SJSA1 (cell line): ENCODE measurements at places on chromosomes 12 and 14. TPM values are rescaled to one million over a fixed set of nuclear protein-coding genes. Genes with fewer than 3 reads are reported as not detected.

The GZMH gene
- total RNA-seq = not detected in 2 replicates

The RALGAPA1 gene
- total RNA-seq = 19.9 and 23.0 TPM in 2 replicates

The LHX5 gene
- not detected in 2 replicates for total RNA-seq

DNA sequence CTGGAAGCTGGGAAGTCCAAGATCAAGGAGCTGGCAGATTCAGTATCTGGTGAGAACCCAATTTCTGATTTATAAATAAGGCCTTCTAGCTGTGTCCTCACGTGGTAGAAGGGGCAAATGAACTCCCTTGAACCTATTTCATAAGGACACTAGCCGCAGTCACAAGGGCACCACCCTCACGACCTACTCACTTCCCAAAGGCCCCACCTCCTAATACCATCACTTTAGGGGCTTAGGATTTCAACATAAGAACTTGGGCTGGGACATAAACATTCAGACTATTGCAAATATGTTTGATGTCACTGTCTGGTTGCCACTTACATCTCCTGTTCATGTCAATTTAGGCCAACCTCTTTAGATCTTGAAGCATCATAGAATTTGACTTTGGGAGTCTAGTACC is 10.8 kb upstream of the CNIH1 start:
- no peak overlapping the region for H3K4me3 ChIP-seq
- H3K36me3 ChIP-seq = no peaks in the 10 kb centered on the region
- peaks cover 6% of the 10 kb centered on the region for H3K4me1 ChIP-seq
- H3K27me3 ChIP-seq = no peaks in the 10 kb centered on the region; the same call in 1 of the 2 replicates
- H3K27ac ChIP-seq = no peak overlapping the region

GRCh38 chr14:64736271-64737169 is 32.3 kb downstream of the PLEKHG3 start:
- H3K4me3 ChIP-seq = no peak overlapping the region
- no peaks in the 10 kb centered on the region for H3K27me3 ChIP-seq
- no peaks in the 10 kb centered on the region for H3K4me1 ChIP-seq
- no peak overlapping the region for H3K27ac ChIP-seq
- DNase-seq = no peak

GRCh38 chr12:67040861-67041137 is 228.4 kb upstream of the CAND1 start:
- no peaks in the 10 kb centered on the region for H3K27me3 ChIP-seq
- no peak overlapping the region for H3K4me3 ChIP-seq
- DNase-seq = no peak
- H3K27ac ChIP-seq = no peak overlapping the region

DNA sequence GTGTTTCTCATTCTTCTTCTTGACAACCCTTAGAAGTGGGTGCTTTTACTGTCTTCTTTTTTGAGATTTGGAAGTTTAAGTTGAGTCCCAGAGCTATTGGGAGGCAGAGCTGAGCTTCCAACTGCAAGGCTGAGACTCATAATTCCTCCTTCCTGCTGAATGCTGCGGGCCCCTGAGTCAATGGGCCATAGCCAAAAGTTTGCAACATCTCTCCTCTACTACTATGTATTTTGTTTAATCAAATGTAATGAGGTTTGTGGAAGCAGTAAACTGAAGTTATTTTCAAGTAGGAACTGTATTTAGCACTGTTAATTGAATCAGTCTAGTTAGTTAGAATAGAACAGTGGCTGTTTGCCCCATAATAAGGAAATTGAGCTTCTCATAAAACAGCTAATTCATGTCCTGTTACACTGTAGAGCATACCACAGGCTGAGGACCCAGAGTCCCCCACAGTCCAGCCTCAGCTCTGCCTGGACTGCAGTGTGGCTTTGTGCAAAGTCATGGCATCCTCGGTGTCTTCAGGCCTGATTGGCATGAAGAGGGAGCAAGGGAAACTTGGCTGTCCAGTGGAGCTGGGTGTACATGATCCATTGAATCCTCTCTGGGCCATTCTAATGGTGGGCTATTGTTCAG is 631.7 kb downstream of the VRK1 start:
- H3K27ac ChIP-seq = no peak overlapping the region
- DNase-seq = no peak
- no peaks in the 10 kb centered on the region for H3K36me3 ChIP-seq
- no peak overlapping the region for H3K4me3 ChIP-seq
- H3K4me1 ChIP-seq = no peaks in the 10 kb centered on the region

DNA sequence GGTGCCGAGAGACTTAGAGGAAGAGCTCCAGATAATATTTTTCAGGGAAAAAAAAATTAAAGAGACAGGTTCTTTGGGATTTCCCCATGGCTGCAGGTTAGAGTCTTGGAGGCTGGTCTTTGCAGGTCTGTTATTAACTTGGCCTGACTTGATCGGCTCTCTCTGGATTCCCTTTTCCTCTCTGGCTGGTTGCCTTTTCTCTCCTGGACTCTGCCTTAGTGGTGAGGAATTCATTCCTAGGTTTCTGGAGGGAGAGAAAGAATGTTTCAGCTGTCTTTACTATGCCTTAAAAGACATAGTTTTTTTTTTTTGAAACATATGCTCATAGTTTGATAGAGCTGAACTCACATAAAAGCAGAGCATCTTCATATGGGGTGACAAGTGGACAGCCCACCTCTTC is 336.3 kb downstream of the BMP4 start:
- H3K4me3 ChIP-seq = no peak overlapping the region
- no peak overlapping the region for H3K27ac ChIP-seq
- H3K4me1 ChIP-seq = no peaks in the 10 kb centered on the region
- no peak for DNase-seq
